Stimulated activated effector memory CD8-positive, alpha-beta T cell treated with anti-CD3 and anti-CD28 coated beads, Interleukin-12 subunit alpha, Interleukin-12 subunit beta, amount 100 ng/mL, for 72 hours (primary cell): ENCODE measurements at places on chromosomes 12 and 14.

DNA sequence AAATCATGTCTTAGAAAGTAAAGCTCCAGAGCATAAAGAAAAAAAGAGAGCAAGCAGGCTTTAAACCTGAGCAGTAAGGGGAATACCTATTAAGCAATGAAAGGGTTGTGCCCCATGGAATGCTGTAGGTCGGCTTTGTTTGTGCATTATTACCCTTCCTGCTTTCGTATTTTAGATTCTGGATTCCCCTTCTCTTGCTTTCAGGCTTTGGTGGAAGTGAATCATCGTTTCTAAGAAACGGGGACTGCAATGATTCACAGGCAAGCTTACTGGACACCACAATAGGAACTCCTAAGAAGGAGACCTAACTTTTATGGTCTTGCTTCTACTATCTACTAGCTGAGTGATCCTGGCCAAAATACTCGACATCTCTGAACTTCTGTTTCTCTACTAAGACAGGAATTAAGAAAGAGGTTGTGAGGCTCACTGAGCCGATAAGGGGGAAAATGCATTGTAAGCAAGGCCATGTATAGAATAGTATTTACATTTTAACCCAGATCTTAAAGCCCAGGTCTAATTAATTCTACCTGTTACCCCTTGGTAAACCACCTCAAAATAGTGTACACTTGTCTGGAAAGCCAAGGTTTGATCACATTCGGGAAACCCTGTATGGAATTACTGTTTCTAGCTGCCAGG, 1.2 kb upstream of the BMAL2 start:
- DNase-seq = peak; percentile 64

GRCh38 chr12:25051656-25052195, 102.8 kb upstream of the BCAT1 start:
- DNase-seq = peak; percentile 72

- no peak for DNase-seq
Measured at GRCh38 chr14:24422261-24422660, 7.2 kb downstream of the CBLN3 start.

DNA sequence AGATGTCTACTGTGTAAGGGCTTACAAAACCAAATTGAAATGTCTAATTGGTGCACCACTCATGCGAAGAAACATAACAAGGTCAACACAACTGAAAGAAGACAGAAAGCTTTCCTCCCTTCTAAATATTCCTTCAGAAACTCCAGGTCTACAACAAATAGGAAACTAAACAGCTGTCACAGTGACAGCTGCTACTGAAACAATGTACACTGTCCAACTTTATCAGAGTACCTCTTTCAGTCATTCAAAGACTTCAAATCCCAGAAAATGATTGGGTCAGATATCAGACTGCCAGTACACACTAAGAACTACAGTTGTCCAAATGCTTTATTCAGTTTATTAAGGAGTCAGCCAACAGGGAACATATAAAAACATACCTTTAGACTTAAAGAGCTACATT, 35.2 kb downstream of the CEP128 start:
- no peak for DNase-seq

GRCh38 chr12:105100998-105101397, 6.5 kb upstream of the WASHC4 start:
- DNase-seq = no peak

- no peak for DNase-seq
Measured at GRCh38 chr12:110791589-110791988, 48.9 kb upstream of the PPP1CC start.

GRCh38 chr12:15834575-15834974, 45.4 kb upstream of the EPS8 start:
- no peak for DNase-seq

DNA sequence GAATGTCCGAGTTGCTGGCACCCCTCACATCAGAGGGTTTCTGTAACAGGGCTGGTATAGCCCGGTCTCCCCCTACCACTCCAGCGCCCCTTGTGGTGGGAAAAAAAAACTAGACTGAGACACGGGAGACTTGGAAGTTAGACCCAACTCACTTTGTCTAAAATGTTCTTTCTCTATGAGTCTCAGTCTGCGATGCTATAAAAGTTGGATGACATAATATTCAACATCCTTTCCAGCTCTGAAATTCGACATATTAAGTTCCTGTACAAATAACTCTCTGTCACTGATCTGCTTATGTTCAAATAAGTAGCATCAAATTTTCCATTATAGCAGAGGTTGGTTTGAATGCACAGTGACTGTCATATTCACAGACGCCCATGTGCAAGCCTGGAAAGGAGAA, 25.7 kb upstream of the TC2N start:
- no peak for DNase-seq

DNA sequence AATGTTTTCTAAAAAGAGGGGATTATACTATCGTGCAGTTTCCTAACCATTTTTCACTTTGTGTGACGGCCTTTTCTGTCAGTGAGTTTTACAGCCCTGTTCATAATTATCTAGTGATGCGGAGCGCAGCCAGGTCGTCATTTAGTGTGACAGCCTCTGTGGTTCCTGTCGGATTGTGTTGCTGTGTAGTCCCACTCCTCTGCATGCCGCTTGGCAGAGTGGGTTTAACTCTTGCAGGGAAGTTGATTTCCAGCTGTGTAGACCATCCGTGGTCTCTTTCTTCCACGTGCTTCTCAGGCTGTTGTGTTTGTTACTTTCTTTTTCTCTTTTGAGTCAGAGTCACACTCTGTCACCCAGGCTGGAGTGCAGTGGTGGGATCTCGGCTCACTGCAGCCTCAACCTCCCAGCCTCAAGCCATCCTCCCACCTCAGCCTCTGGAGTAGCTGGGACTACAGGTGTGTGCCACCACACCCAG, 8.6 kb downstream of the RAN start:
- peak; percentile 60 for DNase-seq

DNA sequence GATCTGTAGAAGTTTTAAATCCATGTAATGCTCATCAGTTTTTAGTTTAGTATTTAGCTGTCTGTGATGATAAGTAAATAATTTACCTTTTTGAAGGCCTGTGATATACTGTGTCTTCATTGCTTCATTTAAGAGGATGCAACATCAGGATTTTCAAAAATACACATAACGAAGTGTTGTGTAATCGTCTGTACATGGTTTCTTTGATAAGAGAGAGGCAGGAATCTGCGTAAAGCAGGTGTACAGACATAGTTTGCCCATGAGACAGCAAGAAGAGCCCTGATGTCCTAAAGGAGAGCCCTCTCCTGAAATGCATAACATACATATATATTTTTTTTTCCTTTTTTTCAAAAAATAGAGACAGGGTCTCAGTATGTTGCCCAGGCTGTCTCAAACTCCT, 44.8 kb downstream of the RASSF3 start:
- DNase-seq = no peak

- DNase-seq = no peak
Measured at GRCh38 chr14:33592297-33592696, 358.6 kb downstream of the EGLN3 start.

DNA sequence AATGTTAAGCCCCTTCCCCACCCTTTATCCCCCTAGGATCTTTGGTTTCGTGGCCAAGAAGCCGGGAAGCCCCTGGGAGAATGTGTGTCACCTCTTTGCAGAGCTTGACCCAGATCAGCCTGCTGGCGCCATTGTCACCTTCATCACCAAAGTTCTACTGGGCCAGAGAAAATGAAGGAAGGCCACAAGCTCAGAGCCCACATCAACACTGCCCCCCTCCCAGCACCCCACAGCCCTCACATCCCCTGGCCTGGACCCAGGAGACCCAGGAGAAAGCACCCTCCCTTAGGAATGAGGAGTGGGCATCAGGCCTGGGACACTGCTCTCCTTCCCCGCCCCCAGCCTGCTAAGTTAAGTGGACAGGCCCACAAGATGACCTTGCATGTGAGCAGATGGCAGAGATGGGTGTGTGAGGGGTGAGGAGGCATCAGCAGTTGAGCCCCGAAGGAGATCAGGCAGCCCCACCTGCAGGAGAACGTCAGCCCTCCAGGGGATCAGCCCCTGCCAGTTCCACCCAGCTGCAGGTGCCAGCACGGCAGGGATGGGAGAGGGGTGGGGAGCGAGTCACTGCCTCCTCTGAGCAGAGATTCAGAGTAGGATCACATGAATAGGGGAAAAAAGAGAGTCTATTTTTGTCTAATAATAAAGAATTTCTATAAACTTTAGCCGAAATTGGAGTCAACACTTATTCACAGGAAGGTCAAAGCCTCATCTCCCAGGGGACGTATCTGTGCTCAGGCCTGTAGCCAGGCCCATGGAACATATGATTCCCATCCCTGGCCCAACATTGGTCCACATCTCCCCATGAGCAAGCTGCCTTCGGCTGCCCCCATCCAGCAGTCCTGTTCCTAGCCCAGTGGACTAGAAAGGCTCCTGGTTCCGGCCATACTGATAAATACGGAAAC, 14.1 kb downstream of the TNS2 start:
- no peak for DNase-seq

DNA sequence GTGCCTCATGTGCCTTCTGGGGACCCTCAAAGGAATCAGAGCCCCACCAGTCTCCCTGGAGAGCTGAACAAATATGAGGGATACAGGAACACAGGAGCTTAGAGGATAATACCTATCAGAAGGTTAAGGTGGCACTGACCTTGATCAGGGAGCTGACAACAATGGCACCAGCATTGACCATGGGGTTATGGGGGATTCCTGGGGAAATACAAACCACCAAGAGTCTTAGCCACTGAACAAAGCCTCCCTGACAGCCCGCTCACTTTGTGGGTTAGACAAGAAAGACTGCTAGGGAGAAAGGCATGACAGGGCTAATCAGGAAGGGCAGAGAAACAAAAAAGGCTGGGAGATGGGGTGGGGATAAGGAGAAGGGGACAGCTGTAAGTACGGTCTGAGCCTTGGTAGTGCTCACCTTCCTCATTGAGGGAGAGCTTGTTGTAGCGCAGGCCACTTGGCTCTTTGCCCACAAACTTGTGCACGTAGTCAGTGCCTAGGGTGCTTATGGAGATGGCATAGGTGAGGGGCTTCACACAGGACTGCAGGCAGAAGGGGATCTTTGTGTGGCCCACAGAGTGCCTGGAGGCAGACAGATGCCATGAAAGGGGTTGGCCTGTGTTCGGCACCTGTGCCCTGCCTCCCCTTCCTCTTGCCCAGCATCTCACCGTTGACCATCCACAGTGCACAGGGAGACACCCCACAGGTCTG, 9.3 kb downstream of the SPRYD4 start:
- DNase-seq = no peak

- no peak for DNase-seq
Measured at GRCh38 chr12:122949816-122950675, 16.2 kb downstream of the ABCB9 start.

DNA sequence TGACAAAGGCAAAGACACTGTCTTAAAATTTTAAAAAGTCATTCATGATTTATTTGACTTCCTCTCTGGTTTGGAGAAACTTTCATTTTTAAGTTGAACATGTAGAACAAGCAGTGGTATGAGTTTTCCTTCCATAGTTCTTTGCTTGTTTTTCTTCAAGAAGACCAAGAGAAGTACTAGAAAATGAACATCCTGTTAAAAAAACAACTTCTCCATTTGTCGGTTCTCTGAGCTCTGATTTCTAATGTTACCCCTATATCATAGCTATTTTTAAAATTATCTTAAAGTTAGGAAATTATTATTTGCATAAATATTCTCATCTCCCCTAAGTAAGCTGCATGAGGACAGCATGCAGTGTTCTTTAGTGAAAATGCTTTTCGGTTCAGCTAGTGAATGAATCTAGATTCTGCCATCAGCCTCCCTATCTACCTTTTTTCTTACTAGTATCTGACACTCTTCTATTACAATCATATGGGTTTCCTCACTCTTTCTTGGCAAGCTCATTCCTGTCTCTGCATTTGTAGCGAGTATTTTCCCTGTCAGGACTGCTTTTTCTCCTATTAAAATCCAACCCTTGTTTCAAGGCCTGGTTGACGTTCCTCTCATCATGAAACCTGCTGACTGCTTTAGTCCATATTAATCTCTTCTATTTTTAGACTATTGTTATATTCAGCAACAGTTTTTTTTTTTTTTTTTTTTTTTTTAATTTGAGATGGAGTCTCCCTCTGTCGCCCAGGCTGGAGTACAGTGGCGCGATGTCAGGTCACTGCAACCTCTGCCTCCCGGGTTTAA, 15.8 kb downstream of the DIP2B start:
- DNase-seq = no peak

DNA sequence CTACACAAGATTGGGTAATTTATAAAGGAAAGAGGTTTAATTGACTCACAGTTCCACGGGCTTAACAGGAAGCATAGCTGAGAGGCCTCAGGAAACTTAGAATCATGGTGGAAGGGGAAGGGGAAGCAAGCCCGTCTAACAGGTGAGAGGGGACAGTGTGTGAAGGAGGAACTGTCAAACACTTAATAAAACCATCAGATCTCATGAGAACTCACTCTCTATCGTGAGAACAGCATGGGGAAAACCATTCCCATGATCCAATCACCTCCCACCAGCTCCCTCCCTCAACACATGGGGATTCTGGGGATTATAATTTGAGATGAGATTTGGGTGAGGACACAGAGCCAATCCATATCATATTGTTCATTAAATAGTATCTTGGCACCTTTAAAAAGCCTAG, 56.1 kb downstream of the EPS8 start:
- no peak for DNase-seq

DNA sequence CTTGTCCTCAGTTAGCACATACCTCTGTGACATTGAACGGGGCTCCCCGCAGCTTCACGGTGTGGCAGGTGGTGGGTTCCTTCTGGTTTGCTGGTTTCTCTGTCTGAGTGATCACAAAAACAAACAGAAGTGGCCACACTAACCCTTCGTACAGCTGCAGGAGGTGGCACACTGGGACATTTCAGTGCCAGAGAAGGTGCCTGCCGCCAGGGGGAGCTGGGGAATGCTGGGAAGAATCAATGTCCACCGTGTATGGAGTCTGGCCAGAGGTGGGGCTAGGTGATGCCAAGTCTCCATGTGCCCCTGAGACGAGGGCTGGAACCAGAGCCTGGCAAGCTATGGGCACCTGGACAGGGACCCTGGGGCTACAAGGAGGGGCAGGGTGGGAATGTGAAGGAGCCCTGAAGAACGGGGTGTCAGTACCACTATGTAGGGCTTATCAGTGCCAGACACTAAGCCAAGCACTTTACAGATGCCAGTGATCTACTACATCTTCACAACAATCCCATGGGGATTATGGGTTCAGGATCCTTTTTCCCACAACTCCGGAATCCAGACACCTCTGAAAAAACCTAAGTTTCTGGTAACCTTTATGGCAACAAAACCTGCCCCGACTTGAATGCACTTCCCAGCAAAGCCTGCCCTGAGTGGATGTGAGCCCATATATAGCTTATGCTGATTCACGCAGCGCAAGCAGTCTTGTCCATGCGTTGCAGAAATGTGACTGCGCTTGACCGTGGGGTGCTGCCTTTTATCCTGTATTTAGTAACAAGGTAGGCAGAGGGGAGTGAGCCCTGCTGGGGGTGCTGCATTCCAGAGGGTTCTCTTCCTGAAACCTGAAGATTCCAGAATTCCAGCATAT, 10.8 kb downstream of the RBM19 start:
- no peak for DNase-seq

- DNase-seq = peak; percentile 58
Measured at GRCh38 chr14:74955229-74956026, at the start of gene PGF. Gene PGF, minus strand, starts transcription at chr14:74955597. Its CDS starts 355 bp downstream, at chr14:74955242.
